ENCODE measurements at places on chromosomes 16 and 17.

- no peak for DNase-seq
Measured at GRCh38 chr17:42617956-42618431, 8.5 kb downstream of the TUBG1 start.

GRCh38 chr17:63623786-63624530 is 1.7 kb downstream of the MAP3K3 start:
- no peak for DNase-seq

DNA sequence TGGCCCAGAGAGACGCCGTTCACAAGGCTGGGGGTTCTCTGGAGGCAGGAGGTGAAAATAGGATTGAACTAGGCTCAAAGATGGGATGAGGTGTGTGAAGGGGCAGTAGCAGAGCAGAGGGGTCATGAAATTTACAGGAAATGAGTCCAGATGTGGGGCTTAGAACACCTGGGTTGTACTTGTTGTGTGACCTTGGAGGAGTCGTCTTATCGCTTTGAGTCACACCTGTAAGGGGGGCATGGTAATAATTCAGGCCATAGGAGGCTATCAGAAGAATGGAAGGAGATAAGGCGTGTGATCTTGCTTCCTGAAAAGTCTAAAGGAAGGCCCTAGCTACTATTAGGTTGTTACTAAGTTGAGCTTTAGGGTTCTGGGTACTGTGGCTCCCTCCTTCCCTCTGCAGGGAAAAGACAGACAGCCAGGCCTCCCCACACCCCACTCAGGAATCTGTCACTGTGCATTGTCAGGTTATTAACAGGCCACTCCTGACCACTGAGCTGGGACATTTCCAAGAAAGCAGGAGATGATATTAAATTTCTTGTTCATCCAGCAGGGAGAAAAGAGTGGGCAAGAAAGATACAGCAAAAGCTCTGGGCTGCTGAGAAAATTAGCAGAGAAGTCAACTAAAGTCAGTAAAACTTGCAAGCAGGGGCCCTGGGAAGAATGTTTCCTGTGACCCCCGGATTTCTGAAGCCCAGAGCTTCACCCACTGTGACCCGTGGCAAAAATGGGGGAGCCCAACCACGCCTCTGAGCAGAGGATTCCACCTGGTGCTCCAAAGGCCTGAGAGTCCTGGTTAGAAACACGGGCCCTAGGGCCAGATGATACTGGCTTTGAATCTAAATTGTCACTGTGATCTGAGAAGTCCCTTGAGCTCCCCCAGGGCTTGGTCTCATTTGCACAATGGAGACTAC is 6.0 kb upstream of the CDC42EP4 start:
- DNase-seq, result no peak

GRCh38 chr17:57465610-57466009 is 209.3 kb downstream of the MSI2 start:
- DNase-seq, result no peak

GRCh38 chr17:13518261-13519000 is 83.3 kb downstream of the HS3ST3A1 start:
- DNase-seq, result no peak

DNA sequence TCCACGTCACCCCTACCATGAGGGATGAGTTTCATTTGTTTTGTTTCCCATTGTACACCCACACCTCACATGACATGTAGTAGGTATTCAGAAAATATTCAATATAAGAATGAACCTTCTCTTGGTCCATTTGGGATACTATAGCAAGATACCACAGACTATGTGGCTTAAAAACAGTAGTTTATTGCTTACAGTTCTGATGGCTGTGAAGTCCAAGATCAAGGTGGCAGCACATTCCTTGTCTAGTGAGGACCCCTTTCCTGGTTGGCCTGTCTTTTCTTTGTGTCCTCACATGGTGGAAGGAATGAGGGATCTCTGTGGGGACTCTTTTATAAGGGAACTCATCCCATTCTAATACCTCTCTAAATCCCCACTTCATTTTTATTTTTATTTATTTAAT is 36.2 kb upstream of the CRYM start:
- DNase-seq, result no peak

DNA sequence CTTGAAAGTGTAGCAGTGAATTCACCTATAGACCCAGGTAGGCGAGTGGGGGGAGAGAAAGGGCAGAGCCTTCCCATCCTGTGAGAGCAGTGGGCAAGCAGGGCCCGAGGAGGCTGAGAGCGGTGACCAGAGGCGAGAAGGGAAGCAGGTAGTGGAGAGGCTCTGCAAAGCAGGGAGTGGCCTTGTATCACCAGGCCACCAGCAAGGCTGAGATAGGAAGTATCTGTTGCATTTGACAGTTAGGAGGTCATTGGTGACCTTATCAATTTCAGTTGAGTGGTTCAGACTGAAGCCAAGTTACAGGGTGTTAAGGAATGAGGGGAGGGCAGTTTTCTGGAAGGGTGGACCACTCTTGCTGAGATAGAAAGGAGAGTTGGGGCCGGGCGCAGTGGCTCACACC is 10.7 kb upstream of the HSD3B7 start:
- DNase-seq, result no peak

GRCh38 chr16:4011940-4012629 is 104.2 kb downstream of the ADCY9 start:
- no peak for DNase-seq

DNA sequence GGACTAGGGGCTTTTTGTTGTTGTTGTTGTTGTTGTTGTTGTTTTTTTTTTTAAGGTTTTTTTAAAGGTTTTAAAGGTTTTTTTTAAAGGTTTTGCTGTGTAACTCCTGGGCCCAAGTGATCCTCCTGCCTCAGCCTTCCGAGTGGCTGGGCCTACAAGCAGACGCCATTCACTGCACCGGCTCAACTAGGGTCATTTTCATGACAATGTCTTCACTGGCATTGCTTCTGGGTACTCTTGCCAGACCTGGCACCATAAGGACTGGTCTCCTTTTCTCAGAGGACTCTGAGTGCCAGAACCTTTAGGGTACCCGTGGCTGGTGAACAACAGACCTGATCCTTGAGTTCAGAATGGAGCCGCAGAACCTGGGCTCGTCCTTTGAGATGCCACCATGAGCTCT is 20.4 kb downstream of the POLR3E start:
- DNase-seq, result no peak

DNA sequence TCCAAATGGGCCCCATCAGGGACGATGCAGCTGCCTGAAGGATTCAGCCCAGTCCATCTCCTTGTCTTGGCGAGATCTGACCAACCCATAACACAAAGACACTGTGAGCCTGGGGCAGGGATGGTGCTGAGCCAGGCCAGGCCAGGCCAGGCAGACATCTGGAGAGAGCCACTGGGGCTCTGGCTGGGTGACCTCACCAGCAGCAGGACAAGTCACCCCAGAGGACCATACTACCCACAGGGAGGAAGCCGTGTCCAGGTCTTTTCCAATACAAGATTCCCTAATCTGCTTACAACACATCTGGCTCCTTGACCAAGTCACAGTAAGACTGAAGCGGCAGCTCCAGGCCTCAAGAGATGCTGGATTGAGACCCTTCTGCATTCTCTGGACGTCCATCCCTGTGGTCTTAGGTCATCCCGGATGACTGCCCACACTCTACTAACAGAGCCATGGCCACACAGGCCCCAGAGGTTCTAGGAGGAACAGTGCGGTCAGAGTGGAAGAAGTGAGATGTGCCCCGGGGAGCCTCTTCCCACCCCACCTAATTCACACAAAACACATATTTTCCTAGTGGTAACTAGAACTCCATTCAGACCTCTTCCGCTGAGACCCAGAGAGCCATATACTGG is 81.8 kb upstream of the RCVRN start:
- DNase-seq, result no peak

GRCh38 chr17:4607773-4608187 is 23.5 kb downstream of the SMTNL2 start:
- DNase-seq, result peak; percentile 89

GRCh38 chr16:1053121-1053521 is 19.4 kb upstream of the SSTR5 start:
- DNase-seq, result no peak

GRCh38 chr17:56087199-56087598 is 66.1 kb upstream of the ANKFN1 start:
- no peak for DNase-seq

GRCh38 chr16:86772671-86773353 is 194.5 kb downstream of the FOXL1 start:
- no peak for DNase-seq

DNA sequence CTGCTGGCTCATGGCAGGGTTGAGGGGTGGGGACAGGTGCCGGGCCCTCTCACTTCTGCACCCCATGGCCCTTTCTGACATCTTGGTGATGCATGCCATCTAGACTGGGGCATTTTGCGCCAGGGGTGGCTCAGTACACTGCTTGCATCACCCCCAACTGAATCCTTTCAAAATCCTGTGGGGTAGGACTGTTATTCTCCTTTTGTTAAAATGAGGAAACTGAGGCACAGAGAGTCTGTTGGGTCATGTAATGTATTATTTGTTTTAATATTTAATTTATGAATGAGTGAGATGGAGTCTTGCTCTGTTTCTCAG is 9.9 kb downstream of the ADCY7 start:
- no peak for DNase-seq

GRCh38 chr16:79836144-79836543 is 235.6 kb upstream of the MAF start:
- DNase-seq, result no peak

DNA sequence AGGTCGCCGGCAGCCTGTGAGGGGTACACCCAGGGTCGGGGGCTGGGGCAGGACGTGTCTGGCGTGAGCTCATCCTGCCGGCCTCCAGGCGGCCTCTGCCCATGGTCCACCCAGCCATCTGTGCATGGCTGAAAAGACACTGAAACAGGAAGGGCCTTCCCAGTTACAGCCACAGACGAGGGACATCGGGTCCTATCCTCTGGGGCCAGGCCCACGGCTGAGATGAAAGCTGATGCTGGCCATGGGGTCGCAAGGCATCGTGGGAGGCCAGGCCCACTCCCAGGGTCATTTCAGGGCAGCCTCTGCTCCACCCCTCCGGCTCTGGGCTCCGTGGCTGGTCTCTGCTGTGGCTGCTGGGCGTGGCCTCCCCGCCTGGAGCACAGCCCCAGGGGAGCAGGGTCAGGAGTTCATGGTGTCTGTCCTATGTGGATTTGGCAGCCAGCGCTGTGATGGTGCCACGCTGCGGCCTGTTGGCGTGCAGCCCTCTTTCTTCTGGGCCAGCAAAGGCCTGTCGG is 16.6 kb upstream of the ATP6V0C start:
- DNase-seq, result no peak

DNA sequence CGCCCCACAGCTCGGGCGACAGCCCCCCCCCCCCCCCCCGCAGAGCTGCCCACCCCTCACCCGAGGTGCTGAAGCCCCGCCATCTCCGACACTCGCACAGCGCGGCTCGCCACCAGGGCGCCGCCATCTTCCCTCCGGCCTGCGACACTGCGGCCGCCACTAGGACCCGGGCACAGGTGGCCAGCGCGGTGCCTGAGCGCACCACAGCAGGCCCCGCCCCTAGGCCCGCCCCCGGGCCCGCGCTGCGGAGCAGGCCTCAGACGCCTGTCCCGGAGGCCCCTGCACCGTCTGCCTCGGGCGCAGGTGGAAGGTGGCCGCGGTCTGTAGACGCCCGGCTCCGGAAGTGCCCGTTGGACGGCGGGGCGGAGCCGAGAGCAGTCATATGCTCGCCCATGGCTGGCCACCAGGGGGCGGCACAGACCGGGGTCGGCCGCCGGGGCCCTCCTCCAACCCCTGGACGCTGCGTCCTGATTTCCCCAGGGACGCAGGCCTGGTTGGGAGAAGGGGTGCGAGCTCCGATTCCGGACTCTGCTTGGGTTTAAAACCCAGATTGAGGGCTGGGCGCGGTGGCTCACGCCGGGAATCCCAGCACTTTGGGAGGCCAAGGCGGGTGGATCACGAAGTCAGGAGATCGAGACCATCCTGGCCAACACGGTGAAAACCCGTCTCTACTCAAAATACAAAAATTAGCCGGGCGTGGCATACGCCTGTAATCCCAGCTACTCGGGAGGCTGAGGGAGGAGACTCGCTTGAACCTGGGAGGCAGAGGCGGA is at the start of gene MRPL38:
MRPL38 (minus strand) TSS at position 136 of the 773 bp plus-strand sequence; CDS start at position 127, 9 bp downstream.
- peak; percentile 92 for DNase-seq

DNA sequence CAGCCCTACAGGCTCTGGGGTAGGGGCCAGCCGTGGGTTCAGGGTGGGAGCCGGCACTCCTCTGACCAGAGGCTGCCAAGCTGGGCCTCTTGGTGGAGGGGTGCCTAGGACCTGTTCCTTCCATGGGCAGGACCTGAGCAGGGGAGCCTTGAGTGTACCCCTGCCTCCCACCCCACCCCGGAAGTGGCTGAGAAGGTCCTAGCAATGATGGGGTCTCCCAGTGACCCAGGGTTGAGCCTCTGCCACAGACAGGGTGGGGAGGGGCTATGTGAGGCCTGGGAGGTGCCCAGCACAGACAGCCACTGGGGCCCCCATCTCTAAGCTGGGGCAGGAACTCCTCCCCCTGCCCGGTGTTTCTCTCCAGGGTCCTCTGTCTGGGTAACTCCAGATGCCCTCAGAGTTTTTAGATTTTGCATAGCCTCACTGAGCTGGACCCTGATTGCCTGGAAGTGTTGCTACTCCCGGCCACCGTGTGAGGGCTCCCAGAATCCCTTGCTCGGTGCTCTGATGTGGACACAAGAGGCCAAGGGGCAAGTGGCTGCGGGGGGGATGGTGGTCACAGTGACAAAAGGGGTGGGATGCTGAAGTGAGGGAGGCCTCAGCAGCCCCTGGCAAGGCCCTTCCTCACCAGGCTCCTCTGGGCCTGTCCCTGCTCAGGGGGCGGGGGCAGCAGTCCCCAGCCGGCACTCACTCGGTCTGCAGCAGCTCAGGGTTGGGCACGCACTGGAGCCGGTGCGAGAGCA is 6.4 kb upstream of the MTSS2 start:
- DNase-seq, result no peak

DNA sequence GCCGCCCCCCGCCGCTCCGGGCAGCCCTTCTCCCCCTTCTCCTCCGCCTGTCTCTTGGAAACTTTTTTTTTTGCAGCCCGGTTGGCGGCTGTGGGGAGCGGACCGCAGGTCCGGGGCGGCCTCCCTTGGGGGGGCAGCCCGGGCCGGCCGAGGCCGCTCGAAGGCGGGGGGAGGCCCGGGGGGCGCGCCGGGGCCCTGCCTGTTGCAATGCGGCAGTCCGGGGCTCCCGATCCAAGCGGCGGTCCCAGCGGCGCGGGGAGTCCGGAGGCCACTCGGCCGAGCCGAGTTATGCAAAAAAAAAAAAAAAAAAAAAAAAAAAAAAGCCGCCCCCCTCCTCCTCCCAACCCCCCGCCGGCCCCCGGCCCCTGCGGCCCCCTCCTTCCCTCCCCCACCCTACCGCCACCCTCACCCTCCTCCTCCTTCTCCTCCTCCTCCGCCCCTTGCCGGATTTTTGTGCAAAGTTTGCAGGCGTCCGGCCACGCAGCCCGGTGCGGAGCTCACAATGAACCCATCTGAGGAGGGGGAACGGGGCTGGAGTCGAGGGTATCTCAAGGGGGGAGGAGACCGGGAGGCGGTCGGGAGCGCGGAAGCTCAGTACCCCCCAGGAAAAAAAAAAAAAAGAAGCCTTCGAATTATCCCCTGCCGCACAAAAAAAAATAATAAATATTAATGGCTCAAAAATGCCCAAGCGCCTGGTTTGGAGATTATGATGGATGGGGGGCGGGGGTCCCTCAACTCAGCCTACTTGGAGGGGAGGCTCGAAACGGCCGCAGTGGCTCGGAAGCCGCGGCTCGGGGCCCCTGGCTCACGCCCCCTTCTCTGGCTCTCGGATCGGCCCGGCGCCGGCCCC is at the start of gene ZNF423:
ZNF423 (minus strand) TSS at position 291 of the 850 bp plus-strand sequence. CDS start 338 bp downstream, outside the sequence.
- no peak for DNase-seq

- no peak for DNase-seq
Measured at GRCh38 chr17:3904501-3904900, 11.6 kb upstream of the CAMKK1 start.

GRCh38 chr16:66842765-66843164 is 1.4 kb upstream of the CA7 start:
- no peak for DNase-seq
